ENCODE measurements at places on chromosomes 16 and 17.

- no peak for DNase-seq
These were observed 8.4 kb downstream of the TMEM98 start for GRCh38 chr17:32936186-32936893.

DNA sequence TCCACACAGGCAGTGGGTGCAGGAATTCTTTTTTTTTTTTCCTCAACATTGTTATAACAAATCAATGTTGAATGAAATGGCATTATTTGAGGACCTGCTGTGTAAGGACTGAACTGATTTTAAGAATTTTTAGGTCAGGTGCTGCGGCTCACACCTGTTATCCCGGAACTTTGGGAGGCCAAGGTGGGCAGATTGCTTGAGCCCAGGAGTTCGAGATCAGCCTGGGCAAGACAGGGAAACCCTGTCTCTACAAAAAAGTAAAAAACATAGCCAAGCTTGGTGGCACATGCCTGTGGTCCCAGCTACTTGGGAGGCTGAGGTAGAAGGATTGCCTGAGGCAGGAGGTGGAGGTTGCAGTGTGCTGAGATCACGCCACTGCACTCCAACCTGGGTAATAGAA, 12.4 kb downstream of the MPRIP start:
- no peak for DNase-seq

- DNase-seq: no peak
These were observed 339.0 kb upstream of the KIF2B start for GRCh38 chr17:53483704-53484103.

DNA sequence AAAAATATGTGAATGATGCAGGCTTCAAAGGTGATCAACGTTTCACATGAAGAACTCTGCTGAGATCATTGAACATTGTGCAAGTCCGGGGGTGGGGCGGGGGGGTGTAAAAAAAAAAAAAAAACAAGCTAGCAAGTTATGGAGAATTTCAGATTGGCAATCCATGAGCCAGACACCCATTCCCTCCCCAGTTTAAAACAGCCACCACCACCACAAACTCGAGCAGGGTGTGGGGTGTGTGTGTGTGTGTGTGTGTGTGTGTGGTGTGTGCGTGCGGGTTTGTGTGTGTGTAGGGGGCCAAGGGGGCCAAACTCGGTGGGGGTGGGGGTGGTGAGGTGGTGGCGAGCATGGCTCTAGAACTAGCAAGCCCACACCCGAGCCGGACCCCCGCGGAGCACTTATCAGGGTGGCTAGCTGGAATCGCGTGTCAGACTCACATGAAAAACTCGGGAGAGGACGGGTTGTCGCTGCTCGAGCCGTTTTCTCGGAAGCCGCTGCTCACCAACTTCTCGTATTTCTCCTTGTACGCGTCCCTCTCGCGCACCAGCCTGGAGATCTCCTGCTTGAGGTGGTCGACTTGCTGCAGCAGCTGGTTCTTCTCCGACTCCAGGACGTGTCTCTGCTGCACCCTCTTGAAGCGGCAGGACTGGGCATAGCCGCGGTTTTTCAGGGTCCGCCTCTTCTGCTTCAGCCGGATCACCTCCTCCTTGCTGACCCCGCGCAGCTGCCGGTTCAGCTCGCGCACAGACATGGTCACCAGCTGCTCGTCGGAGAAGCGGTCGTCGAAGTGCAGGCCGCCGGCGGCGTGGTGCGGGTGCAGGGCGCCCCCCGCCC, 2.0 kb downstream of the MAF start:
- DNase-seq: peak; percentile 53

DNA sequence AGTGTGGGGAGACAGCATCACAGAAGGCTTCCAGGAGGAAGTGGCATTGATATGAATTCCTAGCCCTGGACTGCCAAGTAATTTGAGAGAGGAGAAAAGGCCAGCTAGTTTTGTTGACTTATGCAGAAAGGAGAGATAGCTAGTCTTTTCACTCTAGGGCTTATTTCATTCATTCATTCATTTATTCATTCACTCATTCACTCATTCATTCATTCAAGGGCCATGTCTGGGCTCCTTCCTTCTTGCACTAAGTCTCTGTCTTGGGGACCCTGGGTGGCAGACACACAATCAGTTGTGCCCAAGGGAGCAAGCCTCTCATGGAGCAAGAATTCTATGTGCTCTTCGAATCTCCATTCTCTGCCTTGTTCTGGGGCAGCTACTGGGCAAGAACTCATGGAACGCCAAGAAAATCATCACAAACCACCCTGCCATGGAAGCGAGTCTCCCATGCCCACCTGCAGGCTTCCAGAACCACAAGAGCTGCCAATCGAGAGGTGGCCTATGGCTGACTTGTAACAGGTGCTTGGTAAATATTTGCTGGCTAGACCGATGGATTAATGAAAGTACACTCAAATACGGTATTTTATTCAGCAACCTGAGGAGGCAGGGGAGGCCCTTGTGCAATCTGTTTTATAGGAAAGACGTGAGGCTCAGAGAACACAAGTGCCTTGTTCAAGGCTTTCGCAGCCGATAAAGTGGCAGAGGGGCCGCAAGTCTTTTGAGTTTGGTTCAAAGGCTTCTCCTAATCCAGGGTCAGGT, 223.6 kb downstream of the XYLT1 start:
- DNase-seq: no peak

GRCh38 chr16:5736209-5736930, 638.8 kb upstream of the EEF2KMT start:
- DNase-seq: no peak

DNA sequence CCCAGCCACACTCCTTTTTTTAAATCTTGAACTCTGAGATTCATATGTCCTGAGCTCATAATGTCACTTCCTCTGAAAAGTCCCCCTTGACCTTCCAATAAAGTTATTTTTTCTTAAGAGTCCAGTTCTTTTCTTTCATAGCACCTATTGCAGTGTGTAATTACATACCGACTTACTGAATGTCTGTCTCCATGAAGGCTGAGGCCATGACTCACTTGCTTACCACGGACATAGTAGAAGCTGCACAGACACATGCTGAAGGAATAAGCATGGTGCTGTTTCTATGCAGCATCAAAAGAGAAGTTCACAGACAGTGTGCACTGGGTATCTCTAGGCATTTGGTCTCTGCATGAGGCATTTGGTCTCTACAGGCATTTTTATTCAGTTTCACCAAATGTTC, 77.2 kb downstream of the C17orf67 start:
- no peak for DNase-seq

- DNase-seq: no peak
These were observed 1.8 kb downstream of the CD300C start for GRCh38 chr17:74543891-74544760.

GRCh38 chr16:23952128-23952970, 116.6 kb downstream of the PRKCB start:
- DNase-seq: no peak

DNA sequence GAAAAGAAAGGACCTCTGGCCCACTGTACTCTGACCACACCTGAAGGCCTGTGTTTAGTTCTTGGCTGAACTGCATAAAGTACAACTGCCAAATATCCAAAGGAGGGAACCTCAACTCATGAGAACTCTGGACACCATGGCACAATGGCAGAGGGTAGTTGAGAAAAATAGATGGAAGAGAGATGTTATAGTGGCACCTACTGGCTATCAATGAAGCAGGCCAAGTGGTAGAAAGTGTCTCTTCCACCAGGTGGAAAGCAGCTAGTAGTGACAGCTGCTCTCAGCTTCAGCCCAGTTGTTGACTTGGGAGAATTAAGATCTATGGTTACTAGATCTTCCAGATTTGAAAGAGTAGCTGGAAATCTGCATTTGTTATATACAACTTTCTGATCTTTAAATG, 3.2 kb downstream of the MED31 start:
- no peak for DNase-seq

- DNase-seq: no peak
These were observed 64.5 kb upstream of the CDH13 start for GRCh38 chr16:82562183-82562683.

DNA sequence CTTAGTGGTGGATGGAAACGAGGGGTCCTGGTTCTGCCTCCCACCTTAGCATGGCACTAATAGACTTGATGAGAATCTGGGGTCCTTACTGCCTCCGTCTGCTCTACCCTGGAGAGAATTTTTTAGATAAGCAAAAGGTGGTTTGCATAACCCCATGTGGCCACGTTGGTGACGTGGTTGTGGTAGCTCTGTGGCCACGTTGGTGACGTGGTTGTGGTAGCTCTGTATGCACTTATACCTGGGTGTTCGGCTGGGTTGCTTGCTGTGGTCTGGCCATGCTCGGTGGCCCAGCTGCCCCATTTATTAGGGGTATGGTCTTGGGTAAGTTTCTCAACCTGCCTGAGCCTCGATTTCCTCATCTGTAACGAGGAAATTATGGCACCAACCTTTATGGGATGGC, 13.0 kb downstream of the SPIRE2 start:
- no peak for DNase-seq

DNA sequence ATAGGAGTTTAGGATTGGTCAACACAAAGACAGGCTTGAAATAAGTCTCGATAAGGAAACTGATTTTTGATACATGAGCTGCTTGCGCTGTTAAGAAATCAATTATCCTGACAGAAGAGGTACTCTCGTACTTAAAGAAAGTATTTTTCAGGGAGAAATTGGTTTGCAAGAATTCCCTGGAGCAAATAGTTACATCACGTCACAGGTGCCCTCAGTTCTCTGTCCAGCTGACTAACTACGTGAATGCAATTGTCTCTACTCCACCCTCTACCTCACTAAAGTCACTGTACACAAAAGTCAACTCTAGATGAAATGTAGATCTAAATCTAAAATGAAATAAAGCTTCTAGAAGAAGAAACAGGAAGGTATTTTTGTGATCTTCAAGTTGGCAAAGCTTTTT, 130.6 kb upstream of the KCNJ16 start:
- DNase-seq: no peak

DNA sequence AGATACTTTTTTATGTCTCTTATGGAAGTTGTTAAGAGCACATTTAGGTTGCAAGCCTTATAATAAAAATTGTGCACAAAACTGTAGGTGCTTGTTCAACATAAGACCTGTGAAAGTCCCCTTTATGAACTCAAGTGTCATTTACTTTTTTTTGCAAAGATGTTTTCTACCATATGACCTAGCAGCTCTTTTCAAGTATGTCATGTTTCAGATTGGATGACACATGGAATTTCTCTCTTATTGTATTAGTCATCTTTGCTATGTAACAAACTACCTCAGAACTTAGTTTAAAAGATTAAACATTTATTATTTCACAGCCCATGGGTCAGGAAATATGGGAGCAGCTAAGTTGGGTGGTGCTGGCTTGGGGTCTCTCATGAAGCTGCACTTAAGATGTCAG, 57.9 kb downstream of the PHKB start:
- no peak for DNase-seq

DNA sequence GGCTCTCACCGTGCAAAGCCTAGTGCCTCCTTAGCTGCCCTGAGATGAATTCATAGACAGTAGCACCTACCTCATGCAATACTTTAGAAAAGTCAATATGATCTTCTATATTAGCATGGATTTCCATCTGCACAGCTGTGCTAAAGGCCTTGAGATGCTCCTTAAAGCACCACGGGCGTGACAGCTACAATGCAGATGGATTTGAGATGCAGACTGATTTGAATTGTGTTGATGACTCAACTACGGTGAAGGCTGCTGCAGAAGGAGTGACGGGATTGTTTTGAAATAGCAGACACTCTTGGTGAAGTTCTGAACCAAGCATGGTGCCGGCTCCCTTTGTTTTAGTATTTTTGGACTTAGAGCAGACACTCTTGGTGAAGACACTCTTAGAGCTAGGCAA, 88.2 kb downstream of the SPECC1 start:
- no peak for DNase-seq

GRCh38 chr16:71367241-71367976, 8.9 kb downstream of the CALB2 start:
- DNase-seq: peak; percentile 80

- no peak for DNase-seq
These were observed 249.7 kb upstream of the GSE1 start for GRCh38 chr16:85363427-85363826.

Measured in HEK293T (cell line).